ENCODE measurements at places on chromosomes 4 and X.

DNA sequence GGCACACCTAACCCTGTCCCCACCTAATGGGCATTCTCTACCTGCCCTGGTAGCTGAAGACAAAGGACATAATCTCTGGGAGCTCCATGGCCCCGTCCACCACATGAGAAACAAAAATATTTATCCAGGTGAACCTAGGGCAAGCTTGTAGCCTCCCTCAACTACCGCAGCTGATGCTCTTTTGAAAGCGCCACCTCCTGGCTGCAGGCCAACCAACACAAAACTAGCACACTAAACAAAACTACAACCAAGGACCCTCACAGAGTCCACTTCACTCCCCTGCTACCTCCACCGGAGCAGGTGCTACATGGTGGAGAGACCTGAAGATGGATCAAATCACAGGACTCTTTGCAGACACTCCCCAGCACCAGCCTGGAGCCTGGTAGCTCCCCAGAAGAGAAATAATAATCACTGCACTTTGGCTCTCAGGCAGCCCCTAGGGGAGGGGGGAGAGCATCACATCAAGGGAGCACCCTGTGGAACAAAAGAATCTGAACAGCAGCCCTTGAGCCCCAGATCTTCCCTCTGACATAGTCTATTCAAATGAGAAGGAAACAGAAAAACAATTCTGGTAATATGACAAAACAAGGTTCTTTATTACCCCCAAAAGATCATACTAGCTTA is 111.3 kb upstream of the ATP8A1 start:
- no peak for DNase-seq

DNA sequence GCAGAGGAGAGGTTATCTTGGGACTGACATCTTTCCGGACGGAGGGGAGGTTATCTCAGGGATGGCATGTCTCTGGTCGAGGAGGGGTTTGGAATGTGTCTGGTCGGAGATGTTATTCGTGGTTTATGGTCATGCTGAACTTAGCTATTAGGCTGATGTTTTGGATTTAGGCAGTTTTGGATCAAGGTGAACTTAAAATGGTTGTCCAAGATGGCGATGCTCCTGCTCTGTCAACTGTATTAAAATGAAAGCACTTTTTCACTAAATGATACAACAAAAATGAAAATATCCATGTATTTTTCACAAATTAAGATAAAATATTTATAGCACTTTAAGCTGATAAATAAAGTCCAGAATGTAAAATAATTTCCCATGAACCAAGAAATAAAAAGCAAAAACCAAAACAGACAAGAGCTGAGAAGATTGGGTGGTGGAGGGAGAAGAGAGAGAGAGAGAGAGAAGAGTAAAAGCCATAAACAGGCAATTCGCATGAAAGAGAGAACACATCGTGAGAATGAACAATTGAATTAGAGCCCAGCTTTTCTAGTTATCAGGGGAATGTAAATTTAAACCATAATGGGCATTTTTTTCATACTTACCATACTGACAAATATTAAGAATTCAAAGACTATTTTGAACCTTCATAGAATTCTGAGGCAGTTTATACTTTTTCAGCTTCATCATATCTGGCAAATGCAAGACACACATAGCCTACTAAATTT is 2236.0 kb upstream of the AGA start:
- DNase-seq = no peak

DNA sequence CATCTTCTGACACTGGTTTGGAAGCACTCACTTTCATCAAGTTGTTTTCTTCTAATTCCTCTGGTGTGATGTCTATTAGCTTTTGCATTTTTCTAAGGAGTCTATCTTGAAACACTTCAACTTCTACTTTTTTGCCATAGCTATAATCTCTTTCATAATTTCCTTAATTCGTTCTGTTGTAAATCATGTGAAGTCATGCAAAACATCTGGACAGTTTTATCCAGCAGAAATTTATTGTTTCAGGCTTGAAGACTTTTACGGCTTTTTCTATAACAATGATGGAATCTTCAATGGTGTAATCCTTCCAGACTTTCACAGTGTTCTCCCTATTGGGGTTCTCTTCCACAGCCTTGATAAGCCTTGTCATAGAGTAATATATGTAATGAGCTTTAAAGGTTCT is 74.9 kb upstream of the PABPC4L start:
- no peak for DNase-seq

- no peak for DNase-seq
Measured at GRCh38 chr4:120724656-120725055, 197.9 kb downstream of the PRDM5 start.

DNA sequence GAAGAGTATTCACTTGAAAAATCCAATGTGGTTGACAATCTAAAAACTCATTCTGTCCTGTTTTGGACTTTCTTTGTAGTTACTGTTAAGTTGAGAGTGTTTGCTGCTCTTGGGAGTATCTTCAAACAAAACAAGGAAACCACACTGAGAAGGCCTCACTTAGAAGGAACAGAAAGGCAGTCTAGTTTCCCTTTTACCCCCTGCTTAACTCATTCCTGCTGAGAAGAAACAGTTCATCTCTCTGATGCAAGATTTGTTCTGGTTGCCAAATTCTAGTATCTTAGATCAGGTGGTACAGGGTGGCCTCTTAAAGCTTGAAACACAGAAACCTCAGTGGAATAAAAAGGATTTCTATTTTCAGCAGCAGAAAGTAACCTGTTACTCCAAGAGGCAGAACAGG is 41.4 kb downstream of the GUCY2F start:
- no peak for DNase-seq

DNA sequence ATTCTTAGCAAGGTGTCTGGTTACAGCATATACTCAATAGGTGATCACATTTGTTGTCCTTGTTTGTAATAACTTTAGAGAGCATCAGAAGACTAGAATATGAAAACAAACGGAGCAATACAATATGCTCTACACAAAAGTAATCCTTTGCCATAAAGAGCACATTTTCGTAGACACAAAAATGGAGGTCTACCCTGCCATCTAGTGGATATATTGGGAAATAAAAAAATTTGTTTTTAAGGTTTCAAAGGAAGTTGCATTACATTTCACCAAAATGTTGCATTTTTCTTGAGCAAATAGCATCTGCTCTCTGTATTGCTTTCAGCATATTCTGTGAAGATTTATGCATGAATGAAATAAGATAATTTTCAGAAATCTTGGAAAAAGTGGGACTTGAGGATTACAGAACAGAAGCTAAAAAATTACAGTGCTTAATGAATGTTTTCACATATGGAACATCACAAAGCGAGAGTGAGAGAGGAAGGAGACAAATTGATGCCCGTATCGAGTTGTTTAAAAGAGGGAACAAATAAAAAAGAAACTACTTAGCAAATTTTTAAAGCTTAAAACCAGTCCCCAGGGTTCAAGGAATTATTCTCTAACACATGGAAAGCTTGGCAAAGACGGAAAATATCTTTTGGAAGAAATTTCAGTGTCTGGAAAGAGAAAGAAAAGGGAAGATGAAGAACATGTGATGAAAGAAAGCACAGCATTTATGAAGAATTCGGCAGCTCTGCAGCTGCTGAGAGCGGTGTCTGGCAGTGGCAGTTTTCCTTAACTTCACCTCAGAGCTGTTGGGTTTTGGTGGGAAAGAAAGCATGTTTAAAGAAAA is 390.1 kb downstream of the ANKRD50 start:
- DNase-seq = peak; percentile 22

DNA sequence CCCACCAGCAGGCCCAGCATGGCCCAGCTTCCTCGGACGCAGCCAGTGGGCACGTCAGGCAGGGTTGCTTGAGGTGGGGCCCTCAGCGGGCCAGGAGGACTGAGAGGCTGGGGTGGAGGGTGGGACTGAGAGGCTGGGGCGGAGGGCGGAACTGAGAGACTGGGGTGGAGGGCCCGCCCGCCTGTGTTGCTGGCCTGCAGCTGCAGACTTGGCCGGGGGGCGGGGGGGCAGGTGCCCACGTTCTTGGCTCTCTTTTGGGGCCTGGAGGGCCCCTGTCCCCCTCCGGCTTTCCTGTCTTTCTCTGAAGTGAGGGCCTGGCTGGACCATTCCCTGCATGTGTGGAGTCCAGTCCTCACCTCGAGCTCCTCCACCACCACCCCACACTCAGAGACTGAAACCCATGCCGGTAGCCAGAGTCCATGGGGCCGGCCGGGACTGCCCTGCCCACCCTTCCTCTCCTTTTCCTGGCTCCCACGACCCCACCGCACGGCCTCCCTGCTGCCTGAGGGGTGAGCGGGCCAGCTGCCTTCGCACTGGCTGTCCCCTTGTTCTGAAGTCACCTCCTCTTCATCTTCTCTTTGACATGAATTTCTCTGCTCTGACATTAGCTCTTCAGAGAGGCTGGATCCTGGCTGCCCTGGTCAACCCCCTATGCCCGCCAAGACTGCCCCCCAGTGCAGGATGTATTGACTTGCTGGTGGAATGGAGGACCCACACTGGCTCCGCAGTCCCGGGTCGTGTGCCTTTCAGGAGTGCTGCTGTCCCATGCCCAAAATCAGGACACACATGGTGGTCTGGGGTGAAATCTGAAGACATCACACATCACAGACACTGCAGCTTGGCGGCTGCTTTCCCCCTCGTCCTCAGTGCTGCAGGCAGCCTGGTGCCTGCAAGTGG is 10.1 kb upstream of the NKX1-1 start:
- no peak for DNase-seq

GRCh38 chr4:71290476-71290875 is 48.3 kb upstream of the SLC4A4 start:
- DNase-seq = no peak

- no peak for DNase-seq
Measured at GRCh38 chr4:54719378-54719777, 61.6 kb downstream of the KIT start.

GRCh38 chrX:134821901-134822300 is 163.6 kb upstream of the PLAC1 start:
- DNase-seq = no peak

DNA sequence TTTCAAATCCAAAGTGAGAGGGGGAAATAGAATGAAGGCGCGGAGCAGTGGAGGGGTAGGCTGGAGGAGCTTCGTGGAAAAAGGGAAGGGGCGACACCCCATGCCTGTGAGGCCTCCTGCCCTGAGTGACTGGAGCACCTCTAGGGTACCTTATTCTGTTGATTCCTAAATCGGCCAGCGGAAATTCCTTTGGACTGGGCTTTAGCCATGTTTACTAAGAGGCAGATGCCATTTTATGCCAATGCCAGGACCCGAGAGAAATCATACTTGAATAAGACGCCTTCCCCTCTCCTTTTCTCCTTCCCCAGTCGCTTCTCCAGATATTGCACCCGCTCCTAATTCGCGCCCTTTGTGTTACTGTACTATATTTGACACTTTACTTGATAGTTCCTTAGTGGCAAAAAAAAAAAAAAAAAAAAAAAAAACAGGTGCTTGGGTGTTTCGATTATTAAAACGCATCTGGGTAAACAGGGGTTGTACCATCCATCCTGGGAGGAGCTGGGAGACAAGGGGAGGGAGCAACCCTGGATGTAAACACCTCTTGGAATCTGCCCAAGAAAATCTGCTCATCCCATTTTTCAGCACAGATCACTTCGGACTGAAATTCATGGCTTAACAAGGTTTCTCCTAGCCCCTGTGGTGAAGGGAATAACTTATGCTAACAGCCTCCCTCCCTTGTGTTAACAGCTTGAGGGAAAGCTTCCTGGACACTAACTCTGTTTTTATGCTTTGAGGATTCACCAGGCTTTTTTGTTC is 1.5 kb downstream of the BMP3 start:
- DNase-seq = no peak

DNA sequence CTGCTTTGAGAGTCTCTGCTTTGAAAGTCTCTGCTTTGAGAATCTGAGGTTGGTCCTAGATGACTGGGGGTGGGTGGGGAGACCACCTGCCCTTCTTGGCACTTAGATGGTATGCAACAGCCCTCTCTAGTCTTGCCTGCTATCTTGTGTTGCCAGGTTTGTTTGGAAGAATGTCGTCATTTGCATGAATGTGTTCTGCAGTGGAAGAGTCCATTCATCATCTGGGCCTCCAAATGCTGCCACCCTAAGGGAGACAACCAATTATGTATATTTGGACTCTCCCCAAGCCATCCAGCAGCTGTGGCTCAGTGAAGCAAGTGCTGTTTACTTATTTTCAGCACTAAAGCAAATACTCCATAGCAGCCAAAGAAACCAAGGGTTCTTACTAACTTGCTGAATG is 44.6 kb upstream of the TRPC5OS start:
- DNase-seq = peak; percentile 0

GRCh38 chr4:41176340-41176739 is 38.0 kb downstream of the APBB2 start:
- no peak for DNase-seq

GRCh38 chr4:110769578-110769977 is 146.7 kb upstream of the PITX2 start:
- no peak for DNase-seq

DNA sequence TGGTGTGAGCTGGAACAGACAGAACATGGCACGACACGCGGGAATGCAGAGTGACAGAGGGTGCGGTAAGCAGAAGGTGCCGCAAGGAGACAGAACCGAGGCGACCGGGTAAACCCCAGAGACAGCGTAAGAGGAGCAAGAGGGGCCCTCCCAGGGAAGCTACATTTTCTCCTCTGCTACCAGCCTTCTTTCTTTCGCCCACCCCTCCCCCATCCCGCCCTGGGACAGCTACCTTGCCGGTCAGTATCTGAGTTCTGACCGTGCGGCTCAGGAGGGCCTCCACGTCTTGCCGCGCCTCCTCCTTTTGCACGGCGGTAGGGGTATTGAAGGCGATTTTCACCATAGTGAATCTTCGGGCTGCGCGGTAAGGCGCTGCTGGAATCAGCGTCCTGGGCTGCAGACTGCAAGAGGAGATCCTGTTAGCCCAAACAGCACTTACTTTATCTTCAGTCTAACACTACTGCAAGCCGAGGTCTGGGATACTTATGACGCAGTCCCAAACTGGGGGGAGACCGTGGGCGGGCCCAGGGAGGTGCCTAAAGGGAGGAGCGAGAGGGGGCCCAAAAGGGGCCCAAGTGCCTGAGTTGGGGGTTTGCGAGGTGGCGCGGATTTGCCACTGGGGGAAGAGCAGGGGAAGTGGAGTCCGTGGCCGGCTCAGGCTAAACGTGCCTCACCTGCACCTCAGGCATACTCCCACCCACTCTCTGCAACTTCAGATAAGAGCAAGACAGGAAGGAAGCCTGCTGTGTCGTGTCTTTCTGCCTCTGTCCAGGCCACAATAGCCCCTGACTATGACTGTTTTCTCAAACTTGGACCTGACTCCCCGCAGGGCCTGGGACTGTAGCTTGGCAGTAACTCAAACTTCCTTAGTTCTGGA is at the start of gene ITM2A:
Gene ITM2A, minus strand, starts transcription at position 462 of the 877 bp plus-strand sequence. Its CDS starts 119 bp downstream, at position 343.
- peak; percentile 42 for DNase-seq

- DNase-seq = no peak
Measured at GRCh38 chr4:42610941-42611340, 46.0 kb downstream of the ATP8A1 start.

DNA sequence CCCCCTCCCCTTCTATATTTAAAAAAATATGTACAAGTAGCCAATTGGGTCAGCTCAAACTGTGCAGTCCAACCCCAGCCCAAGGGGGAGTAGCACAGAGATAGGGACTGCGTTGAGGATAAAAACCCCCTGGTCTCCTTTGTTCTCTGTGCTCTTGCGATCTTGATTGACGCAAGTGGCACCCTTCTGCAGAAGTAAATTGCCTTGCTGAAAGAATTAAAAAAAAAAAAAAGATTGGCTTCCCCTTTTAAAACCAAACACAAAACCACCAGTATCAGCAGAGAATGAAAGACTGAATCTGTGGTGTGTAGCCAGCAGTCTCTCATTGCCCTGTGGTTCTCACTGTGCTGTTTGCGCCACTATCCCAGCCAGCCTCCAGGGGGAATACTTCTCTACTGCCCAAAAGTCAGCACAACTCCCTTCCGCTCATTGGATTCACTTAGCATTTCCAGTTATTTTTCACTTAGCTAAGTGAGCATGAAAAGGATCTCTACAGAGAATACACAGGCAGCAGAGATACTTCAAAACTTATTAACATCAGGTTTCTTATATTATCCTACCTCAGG is 29.7 kb downstream of the MANBA start:
- DNase-seq = no peak
